GF-D8 (cell line): ENCODE measurements at places on chromosomes 12 and 14.

DNA sequence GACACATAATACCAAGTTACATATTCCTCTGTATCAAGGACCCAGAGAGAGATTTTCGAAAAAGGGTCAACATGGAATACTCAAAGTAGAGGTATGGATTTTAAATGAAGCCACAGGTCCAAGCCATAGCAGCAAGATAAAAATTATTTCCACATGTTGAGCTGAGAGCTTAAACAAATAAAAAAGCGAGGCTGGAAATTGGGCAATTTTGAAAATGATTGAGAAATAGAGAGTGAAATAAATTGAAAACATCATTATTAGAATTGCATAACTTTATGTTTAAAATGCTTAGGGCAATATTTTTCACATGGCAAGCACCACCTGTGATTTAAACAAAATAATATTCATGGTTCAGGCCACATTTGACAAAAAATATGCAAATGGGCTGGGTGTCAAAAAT is 1251.0 kb upstream of the USP15 start:
- no peak for DNase-seq

- DNase-seq, result no peak
These were observed 37.9 kb upstream of the BTG1 start for GRCh38 chr12:92183575-92183974.

- DNase-seq, result no peak
These were observed 9.9 kb upstream of the DYRK2 start for GRCh38 chr12:67638694-67639093.

GRCh38 chr12:122067966-122068365 is 10.6 kb upstream of the MLXIP start:
- peak; percentile 31 for DNase-seq

DNA sequence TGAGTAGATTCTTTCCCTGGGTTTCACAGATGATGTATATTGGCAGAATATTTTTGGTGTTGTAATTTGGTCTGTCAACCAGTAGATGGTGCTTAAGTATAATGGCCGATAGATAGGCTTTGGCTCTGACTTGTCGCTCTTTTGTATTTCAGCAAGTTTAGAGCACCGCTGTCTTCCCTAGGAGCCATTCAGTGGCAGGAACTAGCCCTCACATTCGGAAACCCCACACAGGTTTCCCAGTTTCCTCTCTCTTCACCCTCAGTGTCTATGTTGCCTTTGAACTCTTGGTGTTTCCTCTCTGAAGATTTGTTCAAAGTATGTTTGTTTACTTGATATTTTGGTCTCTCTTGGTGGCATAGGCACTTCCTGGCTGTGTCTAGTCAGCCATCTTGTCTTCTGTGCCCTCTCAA is 102.2 kb downstream of the GPHN start:
- DNase-seq, result no peak
